ENCODE measurements at places on chromosomes 4 and X.
A peak's percentile ranks its signal among the peaks of the same experiment; 100 is the strongest.

DNA sequence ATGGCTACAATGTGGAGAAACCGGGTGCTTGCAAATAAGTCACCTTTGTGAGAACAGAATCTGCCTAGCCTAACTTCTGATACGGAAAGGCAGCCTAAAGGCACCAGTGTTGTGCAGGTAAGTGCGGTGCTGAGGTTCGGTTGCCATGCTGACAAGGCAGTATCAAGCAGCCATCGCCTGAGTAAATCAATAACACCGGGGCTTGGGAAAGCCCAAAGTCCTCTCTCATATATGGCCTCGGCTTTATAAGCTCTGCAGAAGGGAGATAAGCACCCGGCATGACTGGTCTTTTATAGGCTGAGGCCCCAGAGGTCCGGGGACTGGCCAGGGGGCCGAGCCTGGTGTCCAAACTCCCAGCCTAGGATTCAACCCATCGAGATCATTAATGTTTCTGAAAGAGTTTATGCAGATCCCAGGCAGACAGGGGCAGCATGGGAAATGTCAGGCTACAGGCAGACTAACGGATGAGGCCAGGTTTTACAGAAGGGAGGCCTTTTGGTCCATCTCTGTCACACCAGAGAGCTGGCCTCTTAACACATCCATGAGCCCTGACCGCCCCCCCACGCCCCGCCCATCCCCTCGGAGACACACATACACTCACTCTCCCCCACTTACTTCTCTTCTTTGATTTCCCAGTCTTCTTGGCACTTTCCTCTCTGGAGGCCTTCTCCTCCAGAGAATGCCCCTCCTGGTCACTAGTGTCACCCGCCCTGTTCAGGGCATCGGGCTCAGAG, 38.5 kb downstream of the ELF4 start:
- no peak for DNase-seq

DNA sequence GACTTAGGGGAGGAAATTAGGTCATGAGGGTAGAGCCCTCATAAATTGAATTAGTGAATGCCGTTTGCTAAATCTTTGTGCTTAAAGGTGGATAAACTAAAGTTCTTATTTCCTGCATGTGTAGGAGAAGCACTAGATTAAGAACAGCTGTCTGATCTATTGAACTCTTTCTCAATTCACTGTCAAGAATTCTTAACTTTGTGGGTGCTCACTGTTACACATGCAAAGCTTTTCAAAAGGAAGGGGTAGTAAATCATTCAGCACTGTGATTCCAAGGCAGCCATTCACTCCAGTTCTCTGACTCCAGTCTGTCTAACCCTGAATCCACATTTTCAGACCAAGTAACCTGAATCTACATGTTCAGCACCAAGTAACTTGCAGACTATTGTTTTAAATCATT, 1520.1 kb downstream of the PCDH18 start:
- DNase-seq, result no peak

DNA sequence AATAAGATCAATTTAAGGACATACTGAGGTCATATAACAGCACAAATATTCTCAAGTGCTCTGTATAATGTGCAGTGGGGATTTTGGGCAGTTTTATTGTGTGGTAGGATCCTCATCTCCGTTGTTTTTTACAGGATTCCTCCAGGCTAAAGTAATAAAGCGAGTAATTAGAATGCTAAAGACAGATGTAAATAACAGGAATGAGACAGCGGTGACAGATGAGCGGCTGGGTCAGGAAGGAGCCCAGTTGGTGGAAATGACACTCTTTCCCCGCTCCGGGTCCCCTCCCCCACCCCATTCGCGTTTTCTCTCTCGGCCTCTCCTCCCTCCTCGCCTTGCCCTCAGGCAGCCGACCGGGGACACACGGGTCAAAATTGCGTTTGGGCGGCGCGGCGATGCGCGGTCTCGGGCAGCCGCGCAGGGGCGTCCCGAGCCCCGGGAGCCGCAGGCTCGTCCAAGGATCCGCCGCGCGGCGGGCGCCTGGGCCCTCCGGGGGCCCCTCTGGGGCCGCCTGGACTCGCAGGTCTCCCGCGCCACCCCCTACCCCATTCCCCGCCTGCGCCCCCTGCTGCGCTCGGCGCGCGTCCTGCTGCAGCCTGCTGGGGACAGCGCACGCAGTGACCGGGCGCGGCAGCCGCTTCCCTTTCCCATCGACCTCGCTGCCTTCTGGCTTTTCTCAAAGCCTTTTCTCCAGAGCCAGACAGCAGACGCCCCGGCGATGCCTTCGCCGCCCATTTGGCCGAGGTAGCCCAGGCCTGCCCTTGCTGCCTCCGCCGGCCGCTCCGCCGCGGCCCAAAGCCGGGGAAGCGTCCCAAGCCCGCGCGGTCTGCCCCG, 16.2 kb downstream of the POU4F2 start:
- DNase-seq, result no peak

GRCh38 chr4:6658209-6658595, 17.7 kb downstream of the MRFAP1 start:
- no peak for DNase-seq

GRCh38 chrX:101260435-101260834, 30.7 kb downstream of the TAF7L start:
- no peak for DNase-seq

DNA sequence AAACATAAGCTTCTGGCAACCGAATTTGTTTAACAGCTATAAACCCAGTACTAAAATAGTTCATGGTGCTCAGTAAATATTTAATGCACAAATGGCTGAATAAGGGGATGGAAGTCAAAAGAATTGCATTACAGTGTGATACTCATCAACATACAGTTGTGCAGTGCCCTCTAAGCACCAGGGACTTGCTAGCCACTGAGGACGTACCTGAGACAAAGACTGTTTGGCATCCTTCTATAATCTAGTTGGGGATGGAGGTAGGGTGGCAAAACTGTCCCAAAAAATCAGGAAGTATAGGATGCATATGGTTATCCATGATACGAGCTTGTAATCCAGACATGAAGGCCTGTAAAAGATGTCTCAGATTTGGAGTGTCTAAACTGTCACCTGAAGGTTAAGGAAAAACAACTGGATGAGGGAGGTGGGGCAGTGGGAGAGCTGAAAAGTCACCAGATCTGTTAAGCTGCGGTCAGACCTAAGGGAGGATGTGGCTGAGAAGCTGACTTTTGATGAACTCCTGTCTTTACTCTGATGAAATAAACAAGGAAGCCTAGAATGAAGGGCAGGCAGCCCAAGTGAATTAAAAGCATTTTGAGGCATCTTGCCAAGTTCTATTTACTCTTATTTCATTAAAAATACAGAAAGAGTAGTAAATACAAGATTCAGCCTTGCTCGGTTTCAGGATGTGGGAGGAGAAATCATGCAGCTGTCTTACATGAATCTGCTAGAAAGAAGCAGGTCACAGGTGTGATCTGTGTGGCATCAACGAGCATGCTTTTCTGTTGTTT, 12.0 kb upstream of the CD38 start:
- DNase-seq, result no peak

DNA sequence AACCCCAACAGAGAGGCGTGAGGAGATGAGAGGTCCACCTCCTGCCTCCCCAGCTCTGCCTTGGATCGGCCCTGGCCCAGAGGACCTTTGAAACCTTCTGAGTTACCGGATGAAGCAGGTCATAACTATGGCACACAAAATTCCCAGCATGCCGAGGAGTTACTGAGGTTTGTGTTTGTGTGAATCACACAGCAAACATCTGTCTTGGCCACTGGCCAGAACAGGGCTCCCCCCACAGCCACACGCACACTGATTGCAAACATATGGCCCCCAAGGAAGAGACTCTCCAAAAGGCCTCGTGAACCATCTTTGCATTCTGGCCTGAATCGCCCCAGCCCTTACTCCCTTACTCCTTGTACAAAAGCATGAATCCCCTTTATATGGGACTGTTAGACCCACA, 18.9 kb downstream of the RPS4X start:
- no peak for DNase-seq

DNA sequence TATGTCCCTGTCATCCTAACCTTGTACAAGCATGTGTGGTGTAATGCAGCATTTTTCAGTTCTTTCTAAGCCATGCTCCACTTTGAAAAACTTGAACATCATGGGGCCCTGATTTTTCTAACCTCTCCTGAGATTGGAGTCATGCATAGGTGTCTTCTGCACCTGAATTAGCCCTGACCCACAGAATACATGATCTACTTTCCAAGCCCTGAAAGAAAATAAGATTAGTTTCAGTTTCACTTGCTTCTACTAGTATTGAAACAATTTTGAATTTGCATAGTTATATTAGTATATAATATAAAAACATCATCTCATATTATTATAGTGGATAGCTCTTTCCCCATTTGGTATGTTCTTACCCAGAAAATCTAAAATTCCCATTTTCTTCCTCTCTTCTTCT, 178.2 kb downstream of the HS3ST1 start:
- no peak for DNase-seq

GRCh38 chrX:104335756-104336155, 81.0 kb upstream of the ESX1 start:
- DNase-seq, result no peak

GRCh38 chr4:96173756-96174155, 333.9 kb downstream of the PDHA2 start:
- no peak for DNase-seq

- DNase-seq, result no peak
Observed at GRCh38 chrX:123625952-123626351, 106.9 kb downstream of the THOC2 start.

GRCh38 chr4:54498661-54499111, 159.1 kb upstream of the KIT start:
- no peak for DNase-seq

- no peak for DNase-seq
Observed at GRCh38 chrX:33138677-33139249, 72.6 kb downstream of the DMD start.

- no peak for DNase-seq
Observed at GRCh38 chr4:150525321-150525868, 56.6 kb upstream of the MAB21L2 start.

- DNase-seq, result no peak
Observed at GRCh38 chr4:78647272-78647671, 95.7 kb downstream of the ANXA3 start.

DNA sequence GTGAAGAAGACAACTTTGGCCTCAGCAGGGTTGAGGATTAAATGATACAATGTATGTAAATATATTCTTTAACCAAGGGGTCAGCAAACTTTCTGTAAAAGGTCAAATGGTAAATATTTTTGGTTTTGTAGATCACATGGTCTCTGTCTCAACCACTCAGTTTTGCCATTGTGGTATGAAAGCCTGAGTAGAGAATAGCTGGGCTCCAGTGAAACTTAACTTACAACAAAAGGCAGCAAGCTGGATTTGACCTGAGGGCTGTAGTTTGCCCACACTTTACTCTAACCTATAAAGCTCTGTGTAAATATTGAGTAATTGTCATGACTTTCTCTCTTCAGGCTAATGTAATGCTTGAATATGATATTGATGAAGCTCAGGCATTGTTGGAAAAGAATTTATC, 19.6 kb downstream of the VBP1 start:
- DNase-seq, result no peak

- DNase-seq, result no peak
Observed at GRCh38 chr4:43765514-43765913, 683.1 kb downstream of the KCTD8 start.

- DNase-seq, result no peak
Observed at GRCh38 chr4:25800245-25800644, 62.5 kb downstream of the SEL1L3 start.

DNA sequence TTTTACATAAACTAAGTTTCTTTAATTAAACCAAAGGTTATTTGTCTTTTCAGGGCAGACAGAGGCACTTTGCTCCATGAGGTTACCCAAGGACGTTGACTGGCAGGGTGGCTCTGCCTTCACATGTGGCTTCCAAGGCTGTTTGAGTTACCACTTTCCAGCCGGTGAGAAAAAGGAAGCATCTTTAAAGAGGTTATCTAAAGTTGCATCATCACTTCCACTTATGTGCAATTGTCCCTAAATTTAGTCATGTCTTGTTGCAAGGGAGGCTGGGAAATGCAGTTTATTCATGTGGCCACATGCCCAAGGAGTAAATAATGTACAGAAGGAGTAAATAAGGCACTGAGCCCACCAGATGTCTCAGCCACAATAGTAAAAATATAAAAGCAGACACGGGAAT, 29.0 kb upstream of the RAP1GDS1 start:
- peak; percentile 80 for DNase-seq

- no peak for DNase-seq
Observed at GRCh38 chr4:109171070-109171469, 131.4 kb downstream of the COL25A1 start.

All from suppressor macrophage (primary cell).